Liver (tissue), 10 donors: ENCODE measurements at places on chromosomes 4 and X. TPM values are rescaled to one million over a fixed set of nuclear protein-coding genes. Genes with fewer than 3 reads are reported as not detected.
A peak's percentile ranks its signal among the peaks of the same experiment; 100 is the strongest.

- H3K4me3 ChIP-seq, result no peak overlapping the region
- no peak overlapping the region for H3K27ac ChIP-seq
- DNase-seq, result no peak
- no peaks in the 10 kb centered on the region for H3K36me3 ChIP-seq
- H3K27me3 ChIP-seq, result no peaks in the 10 kb centered on the region
These were observed 2.3 kb downstream of the ODAM start for GRCh38 chr4:70197842-70198241.

GRCh38 chr4:169272265-169272886 lies 1.6 kb upstream of the SH3RF1 start:
- H3K4me1 ChIP-seq, result peaks cover 18% of the 10 kb centered on the region
- H3K4me3 ChIP-seq, result no peak overlapping the region
- no peak for DNase-seq

The IQCM gene
- total RNA-seq, result not detected

DNA sequence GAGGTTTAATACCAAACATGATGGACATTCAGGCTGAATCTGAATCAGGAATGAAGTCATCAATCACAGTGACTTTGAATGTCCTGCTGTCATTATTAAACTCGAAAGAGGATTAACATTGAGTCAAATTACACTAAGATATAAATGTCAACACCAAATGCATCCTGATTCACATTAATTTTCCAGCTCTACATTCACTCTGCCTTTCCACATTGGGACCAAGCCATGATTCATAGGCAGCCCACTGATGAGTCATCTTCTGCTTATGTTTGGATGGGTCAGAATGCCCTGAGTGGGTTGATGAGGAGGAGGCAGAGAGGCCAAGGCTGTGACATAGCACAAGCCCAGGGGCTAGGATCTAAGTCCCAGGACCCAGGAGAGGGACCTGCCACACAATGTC lies 247.6 kb upstream of the RPS6KA3 start:
- H3K27me3 ChIP-seq, result no peaks in the 10 kb centered on the region
- H3K27ac ChIP-seq, result no peak overlapping the region
- no peak for DNase-seq
- no peaks in the 10 kb centered on the region for H3K4me1 ChIP-seq
- H3K36me3 ChIP-seq, result no peaks in the 10 kb centered on the region

DNA sequence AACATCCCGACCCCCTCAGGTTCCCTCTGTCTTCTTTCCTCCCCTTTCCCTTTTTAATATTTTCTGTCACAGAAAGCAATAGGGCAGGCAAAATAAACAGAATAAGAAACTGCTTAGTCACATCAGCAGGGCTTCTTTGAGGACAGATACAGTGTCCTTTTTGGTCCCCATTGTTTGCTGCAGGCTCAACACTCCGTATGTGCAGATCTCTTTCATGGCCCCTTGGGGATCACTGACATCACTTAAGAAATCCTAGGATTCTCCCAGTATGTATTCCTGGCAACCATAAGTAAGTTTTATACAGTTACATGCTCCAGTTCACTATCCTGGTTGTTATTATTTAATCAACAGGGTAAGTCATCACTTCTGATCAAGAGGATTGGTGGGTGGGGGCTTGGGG lies 448.0 kb downstream of the NKX6-1 start:
- no peak for DNase-seq
- H3K4me3 ChIP-seq, result no peak overlapping the region
- no peaks in the 10 kb centered on the region for H3K36me3 ChIP-seq

DNA sequence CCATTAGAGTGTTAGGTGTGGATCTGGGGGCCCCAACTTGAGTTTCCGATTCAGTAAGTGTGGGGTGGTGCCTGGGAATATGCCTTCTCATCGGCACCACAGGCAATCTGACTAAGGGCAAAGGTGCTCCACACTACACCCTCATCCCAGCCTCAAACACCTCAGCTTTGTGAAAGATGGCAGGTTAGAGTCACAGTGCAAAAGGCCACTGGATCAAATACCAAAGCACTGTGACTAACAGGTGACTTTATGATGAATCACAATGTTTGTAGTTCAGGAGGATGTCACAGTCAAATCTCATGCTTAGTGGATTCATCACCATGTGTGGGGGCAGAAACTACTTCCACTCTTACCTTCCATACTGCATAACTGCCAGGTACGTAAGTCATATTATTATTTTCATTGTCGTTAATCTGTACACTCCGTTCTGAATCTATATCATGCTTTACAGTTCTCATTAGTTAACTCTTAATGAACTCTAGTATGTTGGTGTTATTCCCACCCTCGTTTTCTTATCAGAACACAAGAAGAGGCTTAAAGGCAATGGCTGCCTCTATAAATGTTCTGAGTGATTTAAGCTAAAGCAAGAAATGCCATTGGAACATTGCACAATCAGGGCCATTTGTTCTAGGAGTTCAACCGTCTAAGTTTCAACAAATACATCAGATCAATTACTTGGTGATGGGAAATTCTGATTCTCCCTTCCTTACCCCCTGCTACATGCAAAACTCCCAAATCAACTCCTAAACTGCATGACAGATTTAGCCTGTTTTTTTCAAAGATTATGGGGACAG lies 50.2 kb downstream of the PRKG2 start:
- H3K4me1 ChIP-seq, result no peaks in the 10 kb centered on the region
- no peaks in the 10 kb centered on the region for H3K27me3 ChIP-seq
- no peak overlapping the region for H3K4me3 ChIP-seq

- H3K4me1 ChIP-seq, result no peaks in the 10 kb centered on the region
- H3K4me3 ChIP-seq, result no peak overlapping the region
- no peaks in the 10 kb centered on the region for H3K27me3 ChIP-seq
- no peak overlapping the region for H3K27ac ChIP-seq
- H3K36me3 ChIP-seq, result no peaks in the 10 kb centered on the region
These were observed 19.0 kb upstream of the SUPT20HL2 start for GRCh38 chrX:24332878-24333277.

- H3K4me3 ChIP-seq, result peak overlapping the region; percentile 80
- H3K27me3 ChIP-seq, result no peaks in the 10 kb centered on the region
- no peaks in the 10 kb centered on the region for H3K36me3 ChIP-seq
- no peak for DNase-seq
These were observed 770 bp upstream of the TIGD2 start for GRCh38 chr4:89110541-89110985.

DNA sequence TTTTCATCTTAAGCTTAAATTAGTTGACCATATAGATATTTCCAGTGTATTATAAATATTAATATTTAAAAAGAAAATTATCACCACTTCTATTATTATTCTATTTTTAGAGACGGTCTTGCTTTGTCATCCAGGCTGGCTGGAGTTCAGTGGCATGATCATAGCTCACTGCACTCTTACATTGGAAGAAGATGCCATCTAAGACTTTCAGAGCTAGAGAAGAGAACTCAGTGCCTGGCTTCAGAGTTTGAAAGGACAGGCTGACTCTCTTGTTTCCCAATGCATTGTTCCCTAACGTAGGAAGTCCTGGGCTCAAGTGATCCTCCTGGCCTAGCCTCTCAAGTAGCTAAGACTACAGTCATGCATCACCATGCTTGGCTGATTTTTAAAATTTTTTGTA lies 75.9 kb downstream of the FIP1L1 start:
- peaks cover 26% of the 10 kb centered on the region for H3K36me3 ChIP-seq
- H3K27me3 ChIP-seq, result no peaks in the 10 kb centered on the region
- peaks cover 20% of the 10 kb centered on the region for H3K4me1 ChIP-seq
- H3K27ac ChIP-seq, result no peak overlapping the region
- no peak for DNase-seq
- no peak overlapping the region for H3K4me3 ChIP-seq

The DCX gene
- not detected for total RNA-seq

DNA sequence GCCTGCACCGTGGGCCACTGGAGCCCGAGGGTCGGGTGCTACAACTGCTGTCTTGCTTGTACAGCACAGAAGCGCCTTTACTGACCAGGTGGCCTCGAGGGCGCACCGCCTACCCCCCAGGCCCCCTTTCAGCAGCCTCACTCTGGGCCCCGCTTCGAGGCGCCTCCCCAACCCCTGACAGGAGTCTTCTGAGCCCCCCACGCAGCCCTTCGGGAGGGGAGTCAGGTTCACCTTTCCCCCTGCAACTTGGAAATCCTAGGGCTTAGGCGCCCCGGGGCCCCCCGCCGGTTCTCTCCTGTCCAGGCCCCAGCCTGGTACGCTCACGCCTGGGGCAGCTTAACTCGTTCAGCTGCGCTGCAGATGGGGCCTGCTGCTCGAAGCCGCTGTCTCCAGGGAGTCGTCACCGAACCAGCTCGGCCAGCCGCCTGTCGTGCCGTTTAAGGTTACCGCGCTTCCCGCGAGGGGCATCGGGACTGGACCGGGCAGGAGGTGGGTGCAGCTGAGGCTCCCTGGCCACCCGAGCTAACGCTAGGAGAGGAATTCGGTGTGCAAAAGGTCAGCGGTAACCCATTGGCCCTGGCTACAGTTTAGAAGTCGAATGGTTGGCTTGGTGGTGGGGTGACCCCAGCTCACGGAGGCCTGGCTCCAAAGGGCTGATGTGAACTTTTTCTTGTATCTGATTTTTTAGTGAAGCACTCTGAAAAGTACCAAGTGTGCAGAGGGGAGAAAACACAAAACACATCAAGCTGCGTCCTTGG lies 58.9 kb upstream of the BCOR start:
- no peak overlapping the region for H3K4me3 ChIP-seq
- DNase-seq, result no peak
- H3K27me3 ChIP-seq, result no peaks in the 10 kb centered on the region
- no peaks in the 10 kb centered on the region for H3K36me3 ChIP-seq
- no peak overlapping the region for H3K27ac ChIP-seq
- peaks cover 55% of the 10 kb centered on the region for H3K4me1 ChIP-seq

DNA sequence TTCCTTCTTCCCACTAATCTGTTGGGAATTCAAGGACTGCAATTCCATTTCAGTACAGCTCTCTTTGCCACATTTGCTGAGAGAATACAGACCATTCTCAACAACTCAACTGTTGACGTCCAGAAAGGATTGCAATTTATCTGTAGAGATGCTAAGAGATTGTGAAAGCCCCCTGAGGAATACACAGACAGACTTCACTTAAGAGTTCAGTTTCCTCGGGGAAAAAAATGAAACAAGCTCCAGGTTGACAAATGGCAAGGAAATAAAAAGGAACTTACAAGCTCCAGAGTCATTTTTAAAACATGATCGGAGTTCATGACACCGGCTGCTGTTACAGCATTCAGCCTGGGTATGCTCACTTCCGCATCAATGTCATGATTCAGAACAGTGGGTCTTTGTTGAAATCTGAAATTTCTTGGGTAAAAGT lies 13.8 kb downstream of the TLR10 start:
- DNase-seq, result no peak
- H3K27me3 ChIP-seq, result no peaks in the 10 kb centered on the region
- H3K4me3 ChIP-seq, result no peak overlapping the region
- H3K36me3 ChIP-seq, result no peaks in the 10 kb centered on the region

GRCh38 chr4:109156356-109156755 lies 146.1 kb downstream of the COL25A1 start:
- no peaks in the 10 kb centered on the region for H3K4me1 ChIP-seq
- no peaks in the 10 kb centered on the region for H3K36me3 ChIP-seq
- no peak for DNase-seq
- peaks cover 2% of the 10 kb centered on the region for H3K27me3 ChIP-seq

The IGFBP7 gene
- 60.5 TPM for total RNA-seq

DNA sequence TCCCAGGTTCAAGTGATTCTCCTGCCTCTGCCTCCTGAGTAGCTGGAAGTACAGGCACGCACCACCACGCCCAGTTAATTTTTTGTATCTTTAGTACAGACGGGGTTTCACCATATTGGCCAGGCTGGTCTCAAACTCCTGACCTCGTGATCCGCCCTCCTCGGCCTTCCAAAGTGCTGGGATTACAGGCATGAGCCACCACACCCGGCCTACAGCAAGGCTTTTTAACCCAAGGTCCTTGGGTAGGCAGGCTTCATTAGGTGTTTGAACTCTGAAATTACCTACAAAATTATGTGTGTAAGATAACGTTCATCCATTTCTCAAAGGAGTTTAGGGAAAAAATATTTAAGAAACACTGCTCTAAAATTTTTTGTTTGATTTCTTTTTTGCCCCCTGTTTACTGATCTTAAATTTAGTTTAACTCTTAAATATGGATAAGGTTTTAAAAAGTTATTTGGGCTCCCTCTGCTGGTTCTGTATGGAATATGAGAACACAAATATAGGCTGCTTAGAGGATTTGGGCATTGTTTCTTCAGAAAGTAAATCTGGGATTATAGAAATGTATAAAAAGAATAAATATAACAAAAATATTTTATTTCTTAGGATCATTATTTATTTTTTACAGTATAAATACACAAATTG lies 92.8 kb downstream of the CBR4 start:
- H3K4me3 ChIP-seq, result no peak overlapping the region
- no peak for DNase-seq
- peaks cover 5% of the 10 kb centered on the region for H3K36me3 ChIP-seq
- peaks cover 10% of the 10 kb centered on the region for H3K4me1 ChIP-seq

DNA sequence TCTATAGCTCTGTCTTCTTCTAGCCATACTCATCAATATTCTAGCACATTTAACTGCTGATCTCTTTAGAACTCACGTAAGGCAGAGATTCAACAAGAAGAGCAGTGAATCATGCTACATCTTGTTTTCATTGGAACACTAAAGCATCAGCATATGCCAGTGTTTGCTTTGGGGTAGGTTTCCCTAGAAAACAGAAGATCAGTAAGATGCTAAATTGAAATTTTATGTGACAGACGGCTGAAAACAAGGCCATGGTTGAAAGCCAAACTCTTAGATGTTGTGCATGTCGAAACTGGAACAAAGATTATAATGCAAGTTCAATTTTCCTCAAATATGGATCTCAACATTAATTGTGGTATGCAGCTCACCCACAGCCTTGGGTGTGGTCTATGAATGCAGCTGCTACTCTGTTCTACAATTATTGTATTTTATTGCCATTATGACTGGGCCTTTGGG lies 107.6 kb downstream of the PDLIM5 start:
- no peak overlapping the region for H3K27ac ChIP-seq
- no peaks in the 10 kb centered on the region for H3K27me3 ChIP-seq
- no peak for DNase-seq
- H3K4me1 ChIP-seq, result peaks cover 7% of the 10 kb centered on the region

DNA sequence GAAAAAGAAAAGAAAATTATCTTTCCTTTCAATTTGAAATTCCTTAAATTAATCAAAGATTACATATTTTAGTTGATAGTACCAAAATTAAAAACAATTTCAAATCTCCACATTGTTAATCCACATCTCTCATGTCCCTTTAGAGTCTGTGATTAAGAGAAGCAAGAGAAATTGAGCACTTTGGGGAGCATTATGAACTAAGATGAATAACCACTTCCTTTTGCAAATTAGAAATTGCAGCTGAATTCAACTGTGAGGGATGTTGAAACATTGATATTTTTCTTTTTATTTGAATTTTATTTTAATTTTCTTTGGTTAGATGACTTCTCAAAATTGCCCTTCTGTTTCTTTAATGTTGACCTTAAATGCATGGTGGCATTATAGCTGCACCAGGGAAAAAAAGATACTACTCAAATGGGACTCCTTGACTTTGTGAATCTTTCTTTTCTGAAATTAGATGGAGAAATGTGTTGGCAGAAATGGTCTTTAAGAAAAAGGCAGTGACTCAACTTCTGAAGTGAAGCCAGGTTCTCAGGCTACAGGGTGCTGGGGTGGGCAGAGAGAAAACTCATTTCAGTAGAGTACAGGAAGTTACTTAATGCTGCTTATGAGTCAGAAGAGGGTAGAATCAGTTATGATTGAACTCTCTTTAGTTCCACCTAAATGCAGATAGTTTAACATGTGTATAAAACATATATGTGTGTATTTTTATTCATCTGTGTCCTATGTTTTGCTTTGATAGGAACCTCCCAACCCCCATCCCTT lies 92.0 kb upstream of the TNIP3 start:
- no peaks in the 10 kb centered on the region for H3K36me3 ChIP-seq
- no peak overlapping the region for H3K27ac ChIP-seq
- H3K4me1 ChIP-seq, result no peaks in the 10 kb centered on the region
- H3K27me3 ChIP-seq, result no peaks in the 10 kb centered on the region
- no peak for DNase-seq
